ENCODE measurements at places on chromosomes 7 and 10.

DNA sequence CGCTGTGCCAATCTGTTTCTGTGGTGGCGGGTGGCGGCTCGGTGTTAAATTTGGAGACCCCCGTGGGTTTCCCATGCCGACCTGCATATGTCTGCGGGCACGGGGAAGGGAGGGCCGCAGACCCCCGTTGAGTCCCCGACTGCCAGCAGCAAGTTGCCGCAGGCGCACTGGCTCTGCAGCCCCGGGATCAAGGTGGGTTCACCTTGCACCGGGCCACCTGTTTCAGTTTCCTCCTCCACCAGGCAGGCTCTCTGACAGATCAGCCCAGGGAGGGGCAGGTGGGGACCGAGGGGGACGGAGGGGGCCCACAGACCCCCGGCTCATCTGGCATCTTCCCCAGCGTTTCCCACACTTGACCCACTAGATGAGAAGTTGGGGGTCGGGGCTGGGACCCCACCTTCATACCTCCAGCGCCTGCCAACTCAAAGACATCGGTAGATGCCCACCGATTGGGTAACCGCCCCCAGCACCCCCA is 95.9 kb downstream of the CUX1 start:
- DNase-seq = no peak

GRCh38 chr7:47100817-47101435 is 481.0 kb downstream of the TNS3 start:
- no peak for DNase-seq

GRCh38 chr10:29499993-29500537 is 134.7 kb downstream of the SVIL start:
- DNase-seq = no peak

- DNase-seq = no peak
These were observed 457.4 kb upstream of the TPK1 start for GRCh38 chr7:145293228-145293701.

DNA sequence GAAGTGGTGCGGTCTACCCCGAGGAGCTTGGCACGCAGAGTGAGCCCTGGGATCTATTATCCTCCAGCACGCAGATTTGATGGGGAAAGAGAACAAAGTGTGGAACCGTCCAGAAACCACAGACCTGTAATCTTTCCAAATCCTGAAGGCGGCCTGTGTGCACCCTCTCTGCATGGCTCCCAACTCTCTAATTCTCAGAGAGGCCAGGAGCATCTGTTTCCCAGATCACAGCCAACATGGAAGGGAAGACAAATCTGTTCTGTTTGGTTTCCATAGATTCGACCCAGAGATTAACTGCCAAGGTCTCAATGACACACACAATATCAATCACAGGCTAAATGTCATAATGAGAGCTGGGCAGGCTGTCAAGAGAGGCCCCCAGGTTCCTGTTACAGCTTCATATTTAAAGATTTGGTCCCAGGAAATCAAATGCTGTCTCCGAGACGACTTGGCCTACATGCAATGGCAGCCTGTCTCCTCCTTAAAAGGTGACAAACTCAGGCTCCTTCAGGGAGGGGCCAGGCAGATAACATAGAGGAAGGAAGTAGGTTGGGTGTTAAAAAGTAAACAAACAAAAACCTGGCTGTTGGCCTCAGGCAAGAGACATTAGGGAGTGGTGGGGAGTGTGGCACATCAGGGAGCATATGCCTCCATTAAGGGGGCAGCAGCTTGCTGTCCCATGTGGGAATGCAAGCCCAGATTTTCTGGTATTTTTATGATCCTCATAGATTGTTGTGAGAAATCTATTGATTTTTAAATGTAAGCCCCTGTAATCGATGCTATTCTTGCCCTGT is 48.8 kb upstream of the SAMD8 start:
- no peak for DNase-seq

GRCh38 chr10:120962756-120963593 is 111.8 kb downstream of the WDR11 start:
- no peak for DNase-seq

DNA sequence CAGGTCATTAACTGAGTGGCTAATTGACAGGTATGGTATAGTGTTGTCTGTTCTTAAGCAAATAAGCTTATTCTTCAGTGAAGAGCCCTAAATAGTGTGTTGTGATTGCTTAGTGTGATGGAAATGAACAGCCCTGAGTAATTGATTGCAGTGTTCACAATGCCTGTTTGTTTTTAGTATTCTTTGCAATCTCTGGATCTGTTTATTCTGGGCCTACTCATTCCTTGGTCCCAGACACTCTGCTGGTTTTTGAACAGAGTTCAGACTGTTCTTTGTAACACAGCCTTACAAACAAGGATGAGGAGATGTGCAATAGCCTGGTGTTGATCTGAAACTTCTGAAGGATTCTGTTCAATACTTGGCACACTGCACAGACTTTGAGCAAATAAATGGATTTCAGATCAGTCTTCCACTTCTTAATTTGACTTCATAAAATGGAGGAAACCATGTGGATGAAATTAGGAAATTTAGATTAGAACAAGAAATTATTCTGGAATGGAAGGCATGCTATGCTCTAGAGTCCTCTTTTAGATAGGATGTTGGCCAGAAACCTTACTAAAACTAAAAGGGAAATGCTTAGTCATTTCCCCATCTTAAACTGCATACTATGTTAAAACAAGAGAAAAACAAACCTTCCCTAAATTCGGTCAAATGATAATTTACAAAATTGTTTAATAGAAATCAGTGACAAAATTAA is 444.2 kb upstream of the SEMA3D start:
- DNase-seq = no peak

GRCh38 chr7:39341083-39341482 is 225.1 kb upstream of the YAE1 start:
- no peak for DNase-seq

- no peak for DNase-seq
These were observed 101.2 kb upstream of the TRIM24 start for GRCh38 chr7:138358850-138359341.

- no peak for DNase-seq
These were observed 7.5 kb upstream of the ARHGAP22 start for GRCh38 chr10:48612236-48612943.

GRCh38 chr7:40223451-40224127 is 88.8 kb downstream of the SUGCT start:
- DNase-seq = no peak

- peak; percentile 25 for DNase-seq
These were observed at the start of gene CRPPA for GRCh38 chr7:16421333-16422102. Gene CRPPA (minus strand): TSS chr7:16421538. CDS start chr7:16421322, 216 bp downstream.

- no peak for DNase-seq
These were observed 204.7 kb downstream of the TAX1BP1 start for GRCh38 chr7:27944643-27945042.

DNA sequence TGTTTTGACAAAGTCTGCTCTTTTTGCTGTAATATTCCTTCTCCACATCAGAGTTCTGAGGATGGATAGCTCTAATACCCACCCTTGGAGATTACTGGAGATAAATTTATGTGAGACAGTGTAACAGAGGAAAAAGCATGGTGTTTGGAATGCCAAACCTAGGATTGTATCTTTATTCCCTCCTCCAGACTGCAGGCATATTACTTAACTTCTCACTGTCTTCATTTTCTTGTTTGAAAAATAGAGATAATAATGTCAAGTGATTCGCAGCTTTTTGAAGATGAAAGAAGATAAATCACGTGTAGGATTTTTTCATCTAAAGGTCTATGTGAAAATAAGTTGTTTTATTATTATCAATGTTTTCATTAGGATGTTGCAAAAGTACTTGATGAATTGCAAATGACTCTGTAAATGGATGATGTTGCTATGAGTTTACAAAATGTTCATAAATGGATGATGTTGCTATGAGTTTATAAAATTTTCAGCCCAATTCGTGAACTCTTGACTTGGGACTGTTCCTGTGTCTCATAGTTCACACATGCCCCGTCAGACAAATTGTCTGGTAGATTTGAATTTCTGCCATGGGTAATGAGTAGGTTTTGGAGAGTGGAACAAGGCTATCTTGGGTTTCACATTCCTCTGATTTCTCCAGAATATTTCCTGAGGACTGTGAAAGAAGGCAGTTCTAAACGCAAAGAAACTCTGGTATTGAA is 113.1 kb upstream of the IGFBP3 start:
- DNase-seq = no peak

GRCh38 chr10:24722131-24722675 is 1.5 kb downstream of the ARHGAP21 start:
- DNase-seq = no peak

GRCh38 chr10:89873055-89873454 is 171.7 kb downstream of the KIF20B start:
- no peak for DNase-seq

DNA sequence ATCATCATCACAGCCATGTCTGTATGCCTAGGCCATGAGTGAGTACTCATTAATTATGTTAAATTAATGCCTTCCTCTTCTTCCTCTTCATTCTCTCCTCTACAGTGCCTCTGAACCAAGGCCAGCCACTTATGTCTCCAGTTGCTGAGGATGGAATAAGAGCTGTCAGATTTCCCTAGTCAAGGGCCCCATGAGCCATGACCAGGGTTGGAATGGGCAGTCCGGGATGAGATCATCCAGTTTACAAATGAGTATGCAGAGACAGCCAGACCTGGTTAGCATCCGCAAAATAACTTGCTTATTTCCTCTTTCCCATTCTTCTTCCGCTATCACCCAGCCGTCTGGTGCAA is 342.7 kb downstream of the GRID1 start:
- DNase-seq = no peak

- no peak for DNase-seq
These were observed 8.3 kb downstream of the C10orf62 start for GRCh38 chr10:97597778-97598177.

DNA sequence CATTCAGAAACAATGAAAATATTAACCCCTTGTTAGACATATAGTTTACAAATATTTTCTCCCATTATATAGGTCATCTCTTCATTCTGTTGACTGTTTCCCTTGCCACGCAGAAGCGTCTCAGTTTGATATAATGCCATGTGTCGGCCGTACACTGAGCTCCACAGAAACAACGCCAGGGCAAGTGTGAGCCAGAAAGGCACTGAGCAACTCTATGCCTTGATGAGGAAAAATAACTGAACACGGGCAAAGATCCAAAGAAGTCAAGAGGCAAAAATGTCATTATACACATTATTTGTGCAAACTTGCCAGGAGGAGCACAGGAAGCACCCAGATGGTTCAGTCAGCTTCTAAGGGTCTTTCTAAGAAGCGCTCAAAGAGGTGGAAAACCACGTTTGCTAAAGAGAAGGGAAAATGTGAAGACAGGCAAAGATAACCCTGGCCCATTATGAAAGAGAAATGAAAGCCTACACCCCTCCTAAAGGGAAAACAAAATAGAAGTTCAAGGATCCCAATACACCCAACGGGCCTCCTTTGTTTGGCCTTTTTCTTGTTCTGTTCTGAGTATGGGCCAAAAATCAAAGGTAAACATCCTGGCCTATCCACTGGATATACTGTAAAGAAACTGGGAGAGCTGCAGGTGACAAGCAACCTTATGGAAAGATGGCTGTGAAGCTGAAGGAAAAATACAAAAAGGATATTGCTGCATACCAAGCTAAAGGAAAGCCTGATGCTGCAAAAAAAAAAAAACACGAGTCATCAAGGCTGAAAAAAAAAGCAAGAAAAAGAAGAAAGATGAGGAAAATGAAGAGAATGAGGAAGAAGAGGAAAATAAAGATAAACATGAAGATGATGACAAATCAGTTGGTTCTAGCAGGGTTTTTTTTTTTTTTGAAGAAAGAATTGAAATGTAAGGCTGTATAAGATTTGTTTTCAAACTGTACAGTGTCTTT is 15.5 kb downstream of the ARHGAP12 start:
- no peak for DNase-seq

DNA sequence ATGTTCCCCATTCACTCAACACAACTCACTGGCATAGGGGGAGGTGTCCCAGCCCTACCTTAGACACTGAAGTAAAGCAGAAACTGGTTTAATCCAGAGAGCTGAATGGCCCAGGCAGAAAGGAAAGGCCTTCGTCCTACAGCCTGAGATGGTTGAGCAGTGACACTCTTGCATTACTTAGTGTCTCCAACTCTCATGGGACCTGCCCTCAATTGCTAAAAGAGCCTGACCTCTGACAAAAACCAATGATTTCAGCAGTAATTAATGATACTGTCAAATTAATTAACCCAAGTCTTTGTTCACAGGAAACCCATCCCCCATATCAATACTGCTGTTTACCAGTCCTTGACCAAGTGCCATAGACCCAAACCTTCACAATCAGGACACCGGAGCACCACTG is 48.6 kb downstream of the ICA1 start:
- DNase-seq = no peak

- DNase-seq = no peak
These were observed 272.2 kb upstream of the YAE1 start for GRCh38 chr7:39294022-39294421.

- no peak for DNase-seq
These were observed 1.6 kb downstream of the FAM133B start for GRCh38 chr7:92588561-92588960.

DNA sequence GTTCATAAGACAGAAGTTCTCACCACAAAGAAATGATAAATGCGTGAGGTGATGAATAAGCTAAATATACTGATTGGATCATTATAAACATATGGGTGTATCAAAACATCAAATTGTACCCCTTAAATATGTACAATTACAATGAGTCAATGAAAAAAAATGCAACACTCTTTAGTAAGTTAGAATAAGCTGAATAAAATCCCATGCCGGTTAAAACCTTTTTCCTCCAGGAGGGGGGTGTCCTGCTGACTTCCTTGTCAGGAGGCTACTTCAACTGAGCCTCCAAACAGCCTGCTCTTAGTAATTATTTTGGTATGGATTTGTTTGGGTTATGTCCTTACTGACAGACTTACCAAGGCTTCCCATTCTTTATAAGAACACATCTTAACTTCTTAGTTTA is 649.1 kb downstream of the INHBA start:
- no peak for DNase-seq

GRCh38 chr10:72235544-72236279 is 19.6 kb upstream of the ASCC1 start:
- DNase-seq = no peak

GRCh38 chr10:9209105-9209798 is 1154.8 kb downstream of the GATA3 start:
- peak; percentile 71 for DNase-seq

DNA sequence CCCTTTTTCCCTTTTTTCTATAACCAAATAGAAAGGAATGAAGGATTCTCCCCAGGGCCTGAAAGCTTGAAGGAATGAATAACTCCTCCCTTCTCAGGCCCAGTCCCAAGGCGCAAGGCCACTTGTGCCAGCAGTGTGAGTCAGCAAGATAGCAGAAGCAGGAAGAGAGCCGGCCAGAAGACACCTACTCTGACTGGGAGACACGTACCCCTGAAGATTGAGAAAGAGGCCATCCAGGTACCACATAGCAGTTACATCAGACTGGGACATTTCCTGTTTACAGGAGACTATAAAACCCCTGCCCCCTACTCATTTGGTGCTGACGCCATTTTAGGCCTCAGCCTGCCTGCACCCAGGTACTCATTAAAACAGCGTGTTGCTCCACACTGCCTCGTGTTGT is 65.5 kb downstream of the LRRC17 start:
- DNase-seq = no peak

- DNase-seq = no peak
These were observed 3.4 kb downstream of the GPR85 start for GRCh38 chr7:113083132-113083815.

DNA sequence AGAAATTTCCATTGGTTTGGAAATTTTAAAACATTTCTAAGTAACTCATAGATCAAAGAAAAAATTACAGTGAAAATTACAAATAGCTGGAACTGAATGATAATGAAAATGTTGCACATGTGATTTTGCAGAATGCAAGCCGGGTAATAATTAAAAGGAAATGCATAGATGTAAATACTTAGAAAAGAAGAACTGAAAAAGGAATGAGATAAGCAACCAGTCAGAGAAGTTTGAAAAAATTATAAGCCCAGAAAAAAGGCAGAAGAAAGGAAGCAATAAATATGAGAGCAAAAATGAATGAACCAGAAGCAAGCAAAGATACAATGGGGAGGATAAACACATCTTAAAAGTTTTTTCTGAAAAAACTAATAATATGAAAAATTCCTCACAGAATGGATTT is 3.2 kb upstream of the TMEM273 start:
- DNase-seq = no peak
